ENCODE measurements at places on chromosomes 1 and 21. TPM values are rescaled to one million over a fixed set of nuclear protein-coding genes. Genes with fewer than 3 reads are reported as not detected.

ZNF678 gene
- 4.9 TPM for total RNA-seq

FCRL1 gene
- not detected for total RNA-seq

NEK2 gene
- total RNA-seq, result 46.1 TPM

GNG12 gene
- total RNA-seq, result 0.05 TPM

FMO3 gene
- not detected for total RNA-seq

GJB3 gene
- total RNA-seq, result not detected

JUN gene
- total RNA-seq, result 32.3 TPM

TAL1 gene
- total RNA-seq, result not detected

GAS5 gene
- 394 TPM for total RNA-seq

TMEM9 gene
- total RNA-seq, result 19.8 TPM

CLIC4 gene
- 30.6 TPM for total RNA-seq

INSRR gene
- total RNA-seq, result 0.13 TPM

OR2L3 gene
- not detected for total RNA-seq

RNU1-3 gene
- total RNA-seq, result 1,691 TPM

PM20D1 gene
- total RNA-seq, result 0.81 TPM

SRGAP2B gene
- total RNA-seq, result 39.3 TPM

SPSB1 gene
- total RNA-seq, result 18.0 TPM

OR10J1 gene
- total RNA-seq, result not detected

VWA5B1 gene
- not detected for total RNA-seq

HSPB7 gene
- total RNA-seq, result not detected

Data from activated CD4-positive, alpha-beta memory T cell treated with anti-CD3 and anti-CD28 coated beads, Interleukin-2, amount 10 ng/mL, durations not matched to agents 7 days and 5 days (primary cell).